Hematopoietic multipotent progenitor cell treated with erythropoietin and hydrocortisone succinate and interleukin-3 and kit ligand, for 8 days (in vitro differentiated cells): ENCODE measurements at places on chromosomes 1 and 21.

DNA sequence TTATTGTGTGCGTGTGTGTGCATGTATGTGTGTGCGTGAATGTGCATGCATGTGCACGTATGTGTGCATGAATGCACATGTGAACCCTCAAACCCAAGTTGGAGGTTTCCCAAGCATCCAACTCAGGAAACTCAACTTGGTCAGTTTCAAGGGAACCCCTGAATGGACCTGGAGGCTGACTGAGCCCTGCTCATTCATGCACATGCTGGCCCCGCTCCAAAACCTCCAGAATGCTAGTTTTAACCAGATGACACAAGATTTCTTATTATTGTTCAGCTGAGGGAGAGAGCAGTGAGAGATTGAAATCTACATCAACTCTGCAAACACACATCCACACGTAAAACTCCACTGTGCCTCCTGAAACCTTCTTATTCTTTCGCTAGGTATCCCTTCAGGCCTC, 104.4 kb downstream of the OMA1 start:
- DNase-seq = no peak

DNA sequence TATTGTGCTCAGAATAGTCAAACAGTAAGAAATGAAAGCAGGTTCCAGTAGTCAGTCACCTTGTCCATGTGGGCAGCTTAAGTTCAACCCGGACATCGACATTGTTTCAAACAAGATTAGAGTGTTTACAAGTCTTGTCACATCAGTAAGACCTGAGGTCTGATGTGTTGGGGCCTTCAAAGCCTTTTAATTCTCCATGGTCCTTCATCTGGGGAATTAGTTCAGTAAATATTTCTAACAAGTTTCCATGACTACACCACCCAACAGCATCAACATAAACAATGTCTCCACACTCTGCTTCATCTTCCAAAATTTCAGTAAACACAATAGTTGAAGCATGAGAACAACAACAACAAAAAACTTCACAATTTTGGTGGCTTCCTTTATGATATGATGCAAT, 15.1 kb upstream of the ADORA1 start:
- DNase-seq = no peak

GRCh38 chr21:38774152-38774551, 31.6 kb upstream of the ETS2 start:
- DNase-seq = no peak

- no peak for DNase-seq
Observed at GRCh38 chr1:56562891-56563452, 16.4 kb downstream of the PLPP3 start.

- DNase-seq = no peak
Observed at GRCh38 chr1:42784946-42785693, at the start of gene TMEM269. TMEM269 (plus strand) TSS chr1:42784991; CDS start chr1:42789894, 4,903 bp downstream.

- no peak for DNase-seq
Observed at GRCh38 chr21:24436236-24436635, 1171.0 kb downstream of the MRPL39 start.

- DNase-seq = no peak
Observed at GRCh38 chr1:12040457-12041051, 21.3 kb downstream of the MIIP start.

GRCh38 chr1:184429335-184429734, 42.5 kb downstream of the C1orf21 start:
- no peak for DNase-seq

DNA sequence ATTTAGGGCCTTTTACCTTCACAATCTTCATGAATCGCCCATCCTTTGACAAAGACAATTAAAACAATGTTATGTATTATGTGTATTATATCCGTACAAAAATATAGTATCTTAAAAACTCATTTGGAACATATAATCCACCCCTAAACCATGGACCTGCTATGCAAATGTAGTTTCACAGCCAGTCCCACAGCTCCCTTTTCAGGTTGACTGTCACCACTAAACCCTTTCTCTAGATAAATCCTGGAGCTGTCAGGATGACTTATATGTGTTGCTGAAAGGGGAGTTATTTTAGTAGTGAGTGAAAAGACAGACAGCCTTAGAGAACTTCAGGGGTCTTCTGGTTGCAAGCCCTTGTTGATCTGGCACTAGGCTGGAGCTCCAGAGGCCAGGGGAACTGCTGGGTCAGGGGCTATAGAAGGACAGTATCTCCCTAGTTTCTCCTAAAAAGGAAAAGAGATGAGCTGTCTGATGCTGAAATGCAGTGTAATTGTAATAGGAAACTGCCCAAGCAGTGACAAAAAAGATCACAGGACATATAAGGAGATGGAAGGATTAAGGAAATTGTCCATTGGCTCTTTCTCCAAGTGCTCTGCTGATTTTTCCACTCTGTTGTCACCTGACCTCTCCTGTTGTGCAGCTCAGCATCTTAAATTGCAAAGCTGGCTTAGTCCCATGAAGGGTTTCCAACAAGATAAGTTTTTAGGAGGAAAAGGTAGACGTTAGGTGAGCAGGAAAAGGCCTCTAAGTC, 127.7 kb downstream of the S1PR1 start:
- DNase-seq = no peak

DNA sequence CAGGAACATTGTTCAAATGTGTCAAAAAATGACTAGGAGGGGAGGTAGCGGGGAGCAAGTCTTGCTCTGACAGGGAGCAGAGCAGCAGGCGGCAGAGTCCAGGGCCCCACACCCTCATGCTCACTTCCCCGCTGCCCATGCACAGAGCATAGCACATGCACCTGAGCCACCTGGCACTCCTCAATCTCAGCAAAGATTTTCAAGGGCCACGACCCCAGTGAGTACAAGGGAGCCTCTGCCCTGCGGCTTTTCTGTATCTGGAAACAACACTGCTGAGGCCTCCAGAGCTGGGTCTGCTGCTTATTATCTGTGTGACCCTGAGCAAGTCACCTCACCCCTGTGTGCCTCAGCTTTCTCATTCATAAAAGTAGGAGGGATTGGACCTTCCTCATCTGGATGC, 1.1 kb upstream of the GJB3 start:
- DNase-seq = no peak

DNA sequence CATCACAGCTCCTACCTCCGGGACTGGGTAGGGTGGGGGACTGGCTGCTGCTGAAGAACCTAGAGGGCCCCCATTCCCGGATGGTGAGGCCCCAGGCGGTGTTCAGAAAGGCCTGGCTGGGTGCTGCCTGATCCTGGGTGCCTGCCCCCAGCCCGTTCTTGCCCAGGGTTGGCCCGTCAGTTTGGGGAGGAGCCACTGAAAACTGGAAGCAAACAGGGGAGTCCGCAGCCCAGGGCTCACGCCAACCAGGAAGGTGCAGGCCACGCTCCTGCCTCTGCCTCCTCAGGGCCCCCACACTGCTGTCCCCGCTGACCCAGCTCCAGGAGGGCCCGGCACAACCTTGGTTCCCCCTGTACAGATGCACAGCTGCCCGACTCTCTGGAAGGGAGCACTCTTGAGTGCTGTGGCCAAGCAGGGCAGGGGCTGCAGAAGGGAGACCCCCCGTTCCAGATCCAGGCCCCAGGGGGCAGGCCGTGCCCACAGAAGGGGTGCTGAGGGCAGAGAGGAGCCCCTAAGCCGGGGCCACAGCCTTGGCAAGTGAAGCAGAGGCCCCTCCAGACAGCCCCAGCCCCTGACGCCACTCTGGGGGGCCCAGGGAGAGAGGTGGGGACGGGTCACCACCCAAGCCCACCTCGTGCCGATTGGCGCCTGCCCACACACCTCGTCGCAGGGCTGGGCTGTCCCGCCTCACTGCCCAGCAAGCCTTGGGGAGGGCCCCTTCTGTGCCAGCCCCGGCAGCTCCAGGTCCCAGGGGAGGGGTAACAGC, 5.5 kb downstream of the C1QTNF12 start:
- no peak for DNase-seq

- no peak for DNase-seq
Observed at GRCh38 chr1:184889902-184890301, 84.4 kb downstream of the NIBAN1 start.

DNA sequence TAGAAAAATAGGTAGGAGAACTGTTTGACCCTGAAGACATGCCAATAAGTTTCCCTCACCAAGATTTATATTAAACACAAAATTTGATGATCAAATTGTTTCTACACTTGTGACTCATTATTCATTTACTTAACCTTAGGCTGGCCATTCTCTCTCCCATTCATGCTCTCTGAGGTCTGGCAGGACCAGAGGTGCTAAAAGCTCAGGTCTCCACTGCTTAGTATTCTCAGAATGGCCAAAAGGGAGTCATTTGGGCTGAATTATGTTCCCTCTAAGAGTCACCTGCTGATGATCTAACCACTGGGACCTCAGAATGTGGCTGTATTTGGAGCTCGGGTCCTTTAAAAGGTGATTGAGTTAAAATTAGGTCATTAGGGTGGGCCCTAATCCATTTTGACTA, 47.1 kb upstream of the ATP1B1 start:
- no peak for DNase-seq

DNA sequence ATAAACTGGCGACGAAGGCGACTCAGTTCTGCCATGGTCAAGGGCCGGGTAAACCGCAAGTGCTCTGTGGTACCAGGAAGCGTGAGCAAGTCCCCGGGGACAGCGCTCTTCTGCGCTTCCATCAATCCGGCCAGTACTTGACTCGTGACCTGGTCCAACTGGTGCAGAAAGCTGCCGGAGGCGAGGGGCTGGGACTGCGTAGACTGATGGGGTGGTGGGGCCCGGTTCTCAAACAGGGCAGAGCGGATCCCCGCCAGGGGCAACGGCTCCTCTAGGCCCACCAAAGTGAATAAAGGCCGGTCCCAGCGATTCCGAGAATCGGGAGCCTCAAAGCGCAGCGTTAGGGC, 852 bp downstream of the KTI12 start:
- DNase-seq = peak; percentile 31

- no peak for DNase-seq
Observed at GRCh38 chr1:206143537-206144172, 26.5 kb upstream of the AVPR1B start.

- peak; percentile 25 for DNase-seq
Observed at GRCh38 chr1:54365398-54365797, 40.8 kb downstream of the SSBP3 start.

DNA sequence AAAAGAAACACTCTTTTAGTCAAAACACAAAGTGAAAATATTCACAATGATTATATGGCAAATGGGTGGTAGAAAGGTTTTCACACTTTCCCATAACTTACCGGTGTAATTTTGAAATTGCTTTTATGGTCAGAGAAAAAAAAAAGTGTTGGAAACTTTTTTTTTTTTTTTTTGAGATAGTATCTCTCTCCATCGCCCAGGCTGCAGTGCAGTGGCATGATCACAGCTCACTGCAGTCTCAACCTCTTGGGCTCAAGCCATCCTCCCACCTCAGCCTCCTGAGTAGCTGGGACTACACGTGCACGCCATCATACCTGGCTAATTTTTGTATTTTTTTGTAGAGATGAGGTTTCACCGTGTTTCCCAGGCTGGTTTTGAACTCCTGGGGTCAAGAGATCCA, 3.3 kb downstream of the IFNGR2 start:
- peak; percentile 20 for DNase-seq

DNA sequence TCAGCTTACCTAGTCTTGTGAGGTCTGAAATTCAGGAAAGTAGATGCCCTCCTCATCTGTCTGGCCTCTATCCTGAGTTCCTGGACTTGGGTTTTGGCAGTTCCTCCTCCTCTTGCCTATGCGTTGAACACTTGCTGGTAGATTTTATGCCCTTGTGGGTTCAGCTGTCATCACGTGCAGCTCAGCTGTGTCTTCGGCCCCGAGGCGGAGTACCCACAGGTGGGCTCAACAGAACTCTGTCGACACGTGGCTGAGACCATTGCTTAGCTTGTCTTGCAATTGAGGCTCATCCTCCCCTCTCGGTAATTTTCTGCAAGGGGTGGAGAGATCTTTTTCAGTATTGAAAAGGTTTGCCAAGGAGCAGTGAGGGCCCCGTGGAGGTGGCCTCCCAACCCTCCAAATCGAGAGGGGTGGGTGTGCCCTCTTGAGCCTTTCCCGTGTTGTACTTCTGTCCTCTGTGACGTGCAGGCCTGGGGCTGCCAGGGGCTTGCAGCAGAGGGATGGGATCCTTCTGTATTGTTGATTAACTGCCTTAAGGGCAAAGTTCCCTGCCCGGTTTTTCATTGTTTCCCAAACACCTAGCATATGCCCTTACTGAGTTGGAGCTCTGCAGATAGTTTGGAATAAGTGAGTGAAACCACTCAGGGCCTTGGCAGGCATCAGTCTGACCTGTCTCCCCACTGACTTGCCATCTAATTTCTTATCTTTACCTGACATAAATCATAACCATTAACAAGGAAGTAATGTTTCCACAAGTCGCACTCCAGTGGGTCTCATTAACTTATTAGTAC, 2.9 kb downstream of the CENPS start:
- DNase-seq = no peak

GRCh38 chr1:147580609-147581385, 39.5 kb downstream of the BCL9 start:
- no peak for DNase-seq

DNA sequence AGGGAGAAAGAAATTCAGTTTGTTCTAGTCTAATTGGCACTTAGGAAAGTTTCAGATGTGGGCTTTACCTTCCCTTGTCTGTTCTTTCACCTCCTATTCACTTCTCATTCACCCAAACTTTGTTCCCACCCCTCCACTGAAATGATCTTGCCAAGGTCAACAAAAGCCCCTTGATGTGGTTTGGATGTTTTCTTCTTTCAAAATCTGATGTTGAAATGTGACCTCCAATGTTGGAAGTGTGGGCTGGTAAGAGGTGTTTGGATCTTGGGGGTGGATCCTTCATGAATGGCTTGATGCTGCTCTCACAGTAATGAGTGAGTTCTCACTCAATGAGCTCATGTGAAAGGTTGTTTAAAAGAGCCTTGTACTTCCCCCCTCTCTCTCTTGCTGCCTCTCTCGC, 379.3 kb downstream of the HHIPL2 start:
- no peak for DNase-seq

DNA sequence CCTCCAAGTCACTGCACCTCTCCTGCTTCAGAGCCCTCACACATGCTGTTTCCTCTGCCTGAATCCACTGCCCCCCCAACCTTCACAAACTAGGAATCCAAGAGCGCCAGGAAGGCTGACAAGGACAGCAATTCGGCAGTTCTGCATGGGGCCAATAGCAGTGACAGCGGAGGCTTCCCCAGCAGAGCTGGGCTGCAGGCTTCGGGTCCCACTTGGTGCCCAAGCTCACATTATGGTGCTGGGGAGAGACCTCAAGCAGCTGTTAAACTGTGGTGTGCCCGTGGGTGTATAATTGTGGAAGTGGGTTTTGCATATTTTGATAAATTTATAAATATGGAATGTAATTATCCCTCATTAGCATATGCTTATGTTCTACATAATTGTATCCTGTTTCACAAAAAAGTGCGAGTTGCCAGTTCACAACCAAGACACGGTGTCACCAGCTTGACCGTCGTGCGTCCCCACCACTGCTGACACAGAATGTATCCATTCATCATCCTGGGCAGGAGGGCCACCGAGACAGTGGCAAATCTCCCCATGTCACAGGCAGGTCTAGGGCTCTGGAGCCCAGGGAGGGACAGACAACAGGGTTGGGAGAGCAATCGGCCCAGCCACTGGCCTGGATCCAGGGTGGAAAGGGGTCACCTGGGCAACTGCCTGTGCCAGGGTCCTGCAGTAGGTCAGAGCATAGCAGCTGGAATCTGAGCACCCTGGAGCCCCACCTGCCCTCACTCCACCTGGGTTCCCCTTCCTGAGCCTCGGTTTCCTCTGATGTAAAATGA, 81.6 kb downstream of the MATN1 start:
- no peak for DNase-seq

- DNase-seq = no peak
Observed at GRCh38 chr1:108502624-108503023, 52.5 kb downstream of the NBPF6 start.

- DNase-seq = no peak
Observed at GRCh38 chr1:57464756-57465155, 40.9 kb upstream of the DAB1 start.
